Activated gamma-delta T cell treated with anti-CD3 and anti-CD28 coated beads, Interleukin-2, amount 50 U/mL, for 16 hours (primary cell): ENCODE measurements at places on chromosomes 3 and 15.
A peak's percentile ranks its signal among the peaks of the same experiment; 100 is the strongest.

GRCh38 chr3:170232266-170232665, 10.0 kb downstream of the PRKCI start:
- DNase-seq, result no peak

- peak; percentile 43 for DNase-seq
Measured at GRCh38 chr15:80776420-80777045, 2.6 kb upstream of the CEMIP start.

DNA sequence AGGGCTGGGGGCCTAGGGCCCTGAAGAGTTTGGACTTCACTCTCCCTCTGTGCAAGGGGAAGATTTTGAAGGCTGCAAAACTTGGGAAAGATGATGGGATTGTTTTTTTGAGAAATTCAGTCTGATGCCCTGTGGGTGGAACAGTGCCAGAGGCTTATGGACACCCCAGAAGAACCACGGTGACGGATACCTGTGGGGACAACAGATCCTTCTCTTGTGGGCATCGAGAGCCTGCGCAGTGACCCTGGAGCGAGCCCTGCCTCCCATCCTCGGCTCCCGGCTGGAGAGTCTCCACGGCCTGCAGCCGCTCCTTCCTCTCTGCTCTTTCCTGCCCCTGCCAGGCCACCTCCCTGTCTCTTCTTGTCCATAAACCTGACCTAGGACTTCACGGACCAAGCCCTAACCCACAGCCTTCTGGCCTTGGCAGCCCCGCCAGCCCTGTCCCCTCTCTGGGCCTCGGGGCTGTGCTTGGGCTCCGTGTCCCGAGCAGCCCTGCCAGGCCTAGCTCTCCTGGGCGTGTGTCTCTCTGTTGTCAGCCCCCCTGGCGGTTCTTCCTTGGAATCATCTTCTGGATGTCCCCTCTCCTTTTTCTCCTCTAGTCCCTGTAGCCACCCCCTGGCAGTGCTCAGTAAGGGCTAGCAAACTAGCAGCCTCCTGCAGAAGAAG, 98.4 kb downstream of the VGLL4 start:
- no peak for DNase-seq

GRCh38 chr3:96172917-96173316, 641.5 kb upstream of the EPHA6 start:
- no peak for DNase-seq

- no peak for DNase-seq
Measured at GRCh38 chr3:24023197-24023596, 78.1 kb downstream of the NR1D2 start.

DNA sequence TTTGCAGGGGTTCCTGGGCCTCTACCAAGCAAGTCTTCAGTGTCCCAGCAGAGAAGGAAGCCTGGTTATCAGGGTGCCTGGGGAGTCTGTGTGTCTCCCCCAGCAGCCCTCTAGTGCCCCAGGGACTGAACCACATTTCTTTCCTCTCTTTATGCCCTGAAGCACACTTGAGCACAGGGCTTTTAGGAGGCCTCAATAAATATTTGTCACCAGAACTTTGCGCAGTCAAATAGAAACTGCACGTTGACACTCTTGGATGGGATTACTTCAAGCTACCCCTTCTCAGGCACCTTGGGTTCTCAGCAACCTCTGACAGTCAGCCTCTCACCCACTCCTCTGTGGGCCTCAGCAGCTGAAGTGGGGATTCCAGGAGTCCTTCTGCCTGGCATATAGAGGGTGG, 226.6 kb upstream of the HES1 start:
- no peak for DNase-seq

DNA sequence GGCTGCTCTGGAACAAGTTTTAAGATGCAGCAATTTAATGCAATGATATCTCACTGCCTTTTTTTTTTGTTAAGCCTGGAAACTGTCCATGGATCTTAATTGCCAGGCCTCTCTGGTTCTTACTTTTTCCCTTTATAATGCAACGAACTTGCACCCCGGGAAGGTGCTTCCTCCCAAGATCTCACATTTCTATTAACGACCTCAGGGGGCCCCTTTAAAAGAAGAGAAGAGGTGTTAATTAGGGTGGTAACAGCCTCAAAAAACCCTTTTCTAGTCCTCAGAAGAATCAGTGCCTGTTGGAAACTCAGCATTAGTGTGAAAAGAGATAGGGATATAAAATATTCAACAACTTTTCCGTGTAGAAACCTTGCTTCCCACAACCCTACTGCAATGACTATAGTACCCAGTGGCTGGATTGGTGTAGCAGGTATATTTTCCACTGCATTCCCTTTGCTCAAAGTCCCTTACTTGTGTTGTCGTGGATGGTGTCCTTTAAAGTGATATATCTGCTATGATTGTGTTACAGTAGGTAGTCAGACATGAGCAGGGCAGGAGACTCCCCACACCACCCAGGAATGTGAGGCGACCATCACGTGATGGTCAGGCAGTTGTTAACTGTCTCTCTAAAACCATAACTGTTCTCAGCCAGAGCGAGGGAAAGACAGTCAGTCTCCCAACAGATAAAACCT, 121.8 kb downstream of the CTNNB1 start:
- DNase-seq, result no peak

GRCh38 chr3:4067893-4068292, 235.3 kb upstream of the SETMAR start:
- no peak for DNase-seq

DNA sequence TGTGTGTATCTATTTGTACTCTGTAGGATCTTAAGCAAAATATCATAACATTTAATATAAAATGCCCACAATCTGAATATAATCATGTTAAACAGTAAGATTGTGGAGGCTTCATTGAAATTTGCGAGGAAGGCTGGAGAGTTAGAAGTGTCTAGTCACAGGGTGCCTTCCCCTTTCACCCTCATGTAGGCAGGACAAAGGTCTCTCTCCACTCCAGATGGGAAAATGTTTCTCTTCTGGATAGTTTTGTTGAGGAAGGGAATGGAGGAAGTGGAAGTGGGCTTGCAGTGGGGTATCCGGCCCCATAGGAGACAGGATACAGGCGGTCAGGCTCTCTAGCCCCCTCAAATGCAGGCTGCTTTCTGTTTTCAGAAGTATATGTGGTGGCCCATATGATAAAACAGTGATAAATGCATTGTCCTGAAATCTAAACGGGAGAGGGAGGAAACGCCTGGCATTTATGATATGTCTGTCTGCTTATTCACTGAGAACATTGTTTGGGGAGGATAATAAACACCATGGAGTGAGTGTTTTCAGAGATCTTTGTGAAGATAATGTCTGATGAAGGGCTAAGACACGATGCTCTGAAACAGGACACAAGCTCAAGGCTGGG, 13.3 kb upstream of the MYZAP start:
- DNase-seq, result no peak

GRCh38 chr3:56321892-56322291, 146.4 kb downstream of the ERC2 start:
- DNase-seq, result no peak

DNA sequence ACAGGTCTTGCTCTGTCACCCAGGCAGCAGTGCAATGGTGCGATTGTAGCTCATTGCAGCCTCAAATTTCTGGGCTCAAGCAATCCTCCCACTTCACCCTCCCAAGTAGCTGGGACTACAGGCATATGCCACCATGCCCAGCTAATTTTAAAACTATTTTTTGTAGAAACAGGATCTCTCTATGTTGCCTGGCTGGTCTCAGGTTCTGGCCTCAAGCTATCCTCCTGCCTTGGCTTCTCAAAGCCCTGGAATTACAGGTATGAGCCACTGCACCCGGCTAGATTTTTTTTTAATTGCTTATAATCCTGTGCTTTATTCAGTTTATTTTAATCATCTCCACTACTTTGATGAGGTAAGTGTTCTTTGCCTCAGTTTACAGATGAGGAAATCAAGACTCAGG, 156.5 kb downstream of the CHDH start:
- DNase-seq, result no peak

GRCh38 chr3:193016437-193016901, 98.8 kb upstream of the MB21D2 start:
- DNase-seq, result no peak

- no peak for DNase-seq
Measured at GRCh38 chr15:57284535-57284934, 91.8 kb upstream of the CGNL1 start.

DNA sequence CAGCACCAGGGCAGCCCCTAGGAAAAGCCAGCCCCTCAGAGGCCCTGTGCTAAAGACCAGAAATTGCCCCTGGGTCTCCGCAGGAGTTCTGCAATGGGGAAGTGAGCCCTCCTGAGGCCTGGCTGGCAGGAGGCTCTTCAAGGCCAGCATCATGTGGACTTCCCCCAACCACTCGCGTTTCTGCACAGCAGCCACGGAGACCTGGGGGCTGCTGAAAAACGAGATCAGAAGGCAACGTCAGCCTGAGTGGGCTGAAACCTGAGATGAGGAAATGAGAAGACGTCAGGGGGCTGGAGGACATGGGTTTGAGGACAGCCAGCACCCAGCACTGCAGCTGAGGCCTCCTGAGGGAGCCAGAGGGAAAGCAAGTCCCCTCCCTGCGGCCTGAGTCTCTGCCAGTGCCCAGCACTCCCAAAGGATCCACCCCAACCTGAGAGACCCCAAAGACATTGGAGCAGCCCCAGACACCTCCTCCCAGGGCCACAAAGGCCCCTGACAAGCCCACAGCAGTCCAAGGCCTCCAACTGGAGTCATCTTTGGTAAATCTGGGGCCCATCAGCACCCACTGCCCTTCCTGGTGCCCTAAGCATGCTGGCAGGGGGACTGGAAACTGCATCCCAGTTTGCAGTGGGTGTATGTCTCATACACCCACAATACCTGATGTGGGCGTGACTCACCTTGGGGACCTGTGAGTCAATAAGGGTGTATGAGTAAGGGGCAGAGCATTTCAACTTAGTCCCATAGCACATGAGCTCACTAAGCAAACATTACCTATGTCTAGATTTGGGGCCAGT, 29.2 kb upstream of the CYP11A1 start:
- peak; percentile 39 for DNase-seq

- DNase-seq, result no peak
Measured at GRCh38 chr15:94453227-94453988, 222.0 kb downstream of the MCTP2 start.

DNA sequence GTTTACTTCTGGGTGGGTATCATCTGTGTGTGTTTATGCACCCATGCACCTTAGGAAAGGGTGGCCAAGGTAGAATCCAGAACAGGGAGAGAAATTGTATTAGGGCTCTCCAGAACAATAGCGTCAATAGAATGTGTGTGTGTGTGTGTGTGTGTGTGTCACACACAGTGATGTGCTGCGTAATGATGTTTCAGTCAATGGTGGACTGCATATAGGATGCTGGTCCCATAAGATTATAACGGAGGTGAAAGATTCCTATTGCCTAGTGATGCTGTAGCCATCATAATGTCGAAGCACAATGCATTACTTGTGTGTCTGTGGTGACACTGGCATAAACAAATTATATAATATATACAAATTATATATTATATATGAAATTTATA, 69.3 kb upstream of the PRR23C start:
- no peak for DNase-seq

DNA sequence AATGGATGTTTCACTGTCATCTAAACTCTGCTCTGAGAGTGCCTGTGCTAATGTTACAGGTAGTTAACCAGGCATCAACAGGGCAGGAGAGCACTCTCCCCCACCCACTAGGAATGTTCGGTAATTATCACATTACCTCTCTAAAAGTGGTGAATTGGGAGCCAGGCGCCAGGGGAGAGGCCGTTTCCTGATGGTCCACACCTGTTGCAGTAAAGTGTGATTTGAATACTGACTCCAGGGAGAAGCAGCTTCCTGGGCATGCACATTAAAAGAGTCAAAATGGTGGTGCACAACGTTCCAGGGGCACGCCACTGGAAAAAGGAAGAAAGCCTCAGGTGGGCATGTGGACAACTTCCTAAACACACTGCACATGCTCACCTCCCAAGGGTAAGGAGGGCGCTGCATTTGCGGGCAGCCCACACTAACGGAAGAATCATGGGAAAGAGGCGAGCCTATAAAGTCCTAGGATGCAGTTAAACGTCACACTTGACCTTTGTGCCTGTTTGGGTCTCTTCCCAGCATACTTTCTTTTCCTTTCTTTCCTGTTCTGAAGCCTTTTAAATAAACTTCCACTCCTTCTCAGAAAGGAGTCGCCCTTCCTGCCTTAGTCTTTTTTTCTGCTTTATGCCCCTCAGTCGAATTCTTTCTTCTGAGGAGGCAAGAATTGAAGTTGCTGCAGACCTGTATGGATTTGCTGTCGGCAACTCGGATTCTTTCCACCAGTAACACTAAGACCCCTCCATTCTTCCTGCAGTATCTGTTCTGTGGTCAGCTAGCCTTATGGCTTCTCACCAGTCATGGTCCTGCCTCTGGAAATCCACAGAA, 28.9 kb upstream of the GPD1L start:
- DNase-seq, result no peak

- no peak for DNase-seq
Measured at GRCh38 chr3:19149368-19149767, 1.1 kb downstream of the KCNH8 start.

- DNase-seq, result peak; percentile 74
Measured at GRCh38 chr15:89057506-89058133, 30.6 kb upstream of the ABHD2 start.

DNA sequence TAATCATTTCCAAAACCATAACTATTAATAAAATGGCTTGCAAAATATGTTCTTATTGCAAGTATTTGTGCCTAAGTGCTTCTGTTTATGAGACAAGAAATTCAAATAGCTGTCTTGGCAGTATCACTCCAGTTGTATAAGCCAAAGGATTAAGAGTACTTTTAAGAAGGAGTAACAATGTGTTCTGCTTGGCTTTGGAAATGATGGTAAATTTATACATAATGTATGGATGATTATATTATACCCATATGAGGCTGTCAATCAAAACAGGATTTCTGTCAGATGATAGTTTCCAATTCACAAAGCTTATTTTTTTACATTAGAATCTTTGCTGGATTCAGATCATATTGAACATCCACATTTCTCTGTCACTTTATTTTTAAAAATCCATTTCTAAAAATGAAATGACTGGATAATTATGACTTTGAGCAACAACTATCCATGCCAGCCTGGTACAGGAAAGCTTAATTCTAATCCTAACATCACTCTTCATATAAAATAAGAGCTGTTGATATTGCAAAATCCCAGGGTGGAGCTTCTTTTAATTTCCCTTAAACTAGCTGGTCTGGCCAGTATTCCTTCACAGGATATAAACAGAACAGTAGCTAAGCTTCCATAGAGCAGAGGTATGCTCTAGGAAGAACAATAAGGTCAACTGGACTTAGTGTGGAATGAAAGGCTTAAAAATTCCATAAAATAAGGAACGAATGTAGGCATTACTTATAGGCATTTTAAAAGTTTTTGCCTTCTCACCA, 30.0 kb upstream of the ZNF280D start:
- no peak for DNase-seq

DNA sequence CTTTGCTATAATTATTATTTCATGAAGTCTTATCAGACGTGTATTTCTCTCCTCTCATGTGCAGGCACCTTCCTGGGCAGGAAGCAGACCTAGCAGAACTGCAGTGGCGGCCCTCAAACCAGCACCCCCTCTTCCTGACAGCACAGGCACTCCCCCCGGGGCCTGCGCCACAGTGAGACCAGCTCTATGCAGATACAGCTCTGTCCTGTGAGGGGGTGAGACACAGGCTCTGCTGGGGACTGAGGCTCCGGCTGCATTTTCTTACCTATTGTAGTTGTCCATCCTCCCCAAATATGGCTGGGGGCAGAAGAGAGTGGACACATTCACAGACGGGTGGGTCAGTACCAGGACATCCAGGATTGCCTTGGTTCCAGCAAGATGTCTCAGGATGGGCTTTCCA, 5.0 kb downstream of the CISH start:
- no peak for DNase-seq

GRCh38 chr3:172987273-172987672, 153.8 kb downstream of the SPATA16 start:
- DNase-seq, result no peak

- no peak for DNase-seq
Measured at GRCh38 chr15:70035719-70036077, 62.0 kb downstream of the TLE3 start.
